ENCODE measurements at places on chromosomes 5 and 9.

DNA sequence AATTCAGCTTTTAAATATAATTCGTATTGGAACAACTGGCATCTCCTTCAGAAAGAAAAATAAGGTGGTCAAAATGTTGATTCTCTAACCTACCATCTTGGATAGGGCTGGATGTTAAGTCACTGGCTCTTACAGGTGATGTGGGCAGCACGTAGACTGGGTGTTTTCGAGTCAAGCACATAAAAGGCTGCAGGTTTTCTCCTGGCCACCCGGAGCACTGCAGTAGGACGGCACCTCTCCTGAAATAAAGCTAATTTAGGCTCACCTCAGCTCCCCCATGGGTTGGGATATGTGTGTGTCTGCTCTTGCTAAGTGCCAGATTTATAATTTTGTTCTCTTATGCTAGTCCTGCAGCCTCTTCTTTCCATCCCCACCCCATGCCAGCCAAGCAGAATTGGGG, 80.3 kb downstream of the IQGAP2 start:
- DNase-seq: no peak

DNA sequence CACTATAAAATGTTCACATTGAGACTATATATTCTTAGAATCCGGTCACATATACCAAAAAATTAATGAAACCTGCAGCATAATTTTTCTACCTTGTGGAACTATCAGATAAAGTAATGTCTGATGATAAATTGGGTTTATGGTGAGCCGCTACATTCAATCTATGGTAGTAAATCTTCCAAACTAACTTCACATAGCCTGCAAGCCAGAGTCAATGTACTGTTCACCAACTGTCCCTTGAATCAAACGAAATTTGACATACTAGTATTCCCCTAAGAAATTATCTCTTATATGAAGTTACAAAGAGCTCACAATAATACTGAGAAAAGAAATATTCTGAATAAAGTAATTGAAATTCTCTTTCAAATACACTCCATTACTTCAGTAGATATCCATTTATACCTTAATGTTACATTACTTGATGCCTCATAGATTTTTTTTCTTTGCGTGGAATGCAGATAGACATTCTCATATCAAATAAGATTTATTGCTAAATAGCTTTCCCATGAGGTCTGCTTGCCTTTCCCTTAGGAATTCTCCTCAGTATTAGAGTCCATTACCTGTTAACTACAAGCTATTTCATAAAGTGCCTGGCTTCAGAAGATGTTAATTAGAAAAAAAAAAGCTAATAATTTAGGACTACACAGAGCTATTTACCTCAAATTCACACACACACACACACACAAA, 169.5 kb downstream of the PTPRD start:
- no peak for DNase-seq

- no peak for DNase-seq
These were observed 24.0 kb downstream of the ZDHHC11B start for GRCh38 chr5:760363-761058.

DNA sequence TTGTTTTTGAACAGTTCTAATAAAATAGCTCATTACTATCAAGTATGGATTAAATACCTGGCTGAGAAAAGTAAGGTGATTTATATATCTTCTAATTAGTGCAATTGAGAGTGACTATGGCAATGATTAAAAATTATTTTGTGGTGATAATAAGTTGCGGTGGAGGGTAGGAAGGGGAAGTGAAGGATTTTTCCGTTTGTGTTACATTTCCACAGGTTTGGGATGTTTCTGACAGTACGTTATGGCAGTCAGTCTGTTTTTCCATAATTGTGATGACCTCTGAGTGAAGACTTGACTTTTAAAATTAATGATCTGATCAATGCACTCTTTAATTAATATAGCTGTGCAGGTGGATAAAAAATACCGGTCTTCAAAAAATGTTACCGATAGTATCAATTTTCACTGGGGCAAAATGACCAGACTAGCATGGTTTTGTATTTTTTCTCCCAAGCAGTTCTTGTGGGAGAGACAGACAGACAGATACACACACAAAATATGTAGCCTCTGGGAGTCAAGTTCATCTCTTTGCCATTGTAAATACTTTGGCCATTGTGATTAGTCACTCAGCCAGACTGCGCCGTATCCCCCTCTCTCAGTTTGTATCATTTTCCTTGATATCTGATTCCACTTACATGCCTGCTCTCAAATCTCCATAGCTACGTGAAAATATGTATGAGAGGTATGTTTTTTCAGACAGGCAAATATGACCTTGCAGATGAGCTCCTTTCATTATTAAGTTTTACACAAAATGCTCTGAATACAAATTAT, 60.2 kb downstream of the ARHGAP26 start:
- DNase-seq: no peak

DNA sequence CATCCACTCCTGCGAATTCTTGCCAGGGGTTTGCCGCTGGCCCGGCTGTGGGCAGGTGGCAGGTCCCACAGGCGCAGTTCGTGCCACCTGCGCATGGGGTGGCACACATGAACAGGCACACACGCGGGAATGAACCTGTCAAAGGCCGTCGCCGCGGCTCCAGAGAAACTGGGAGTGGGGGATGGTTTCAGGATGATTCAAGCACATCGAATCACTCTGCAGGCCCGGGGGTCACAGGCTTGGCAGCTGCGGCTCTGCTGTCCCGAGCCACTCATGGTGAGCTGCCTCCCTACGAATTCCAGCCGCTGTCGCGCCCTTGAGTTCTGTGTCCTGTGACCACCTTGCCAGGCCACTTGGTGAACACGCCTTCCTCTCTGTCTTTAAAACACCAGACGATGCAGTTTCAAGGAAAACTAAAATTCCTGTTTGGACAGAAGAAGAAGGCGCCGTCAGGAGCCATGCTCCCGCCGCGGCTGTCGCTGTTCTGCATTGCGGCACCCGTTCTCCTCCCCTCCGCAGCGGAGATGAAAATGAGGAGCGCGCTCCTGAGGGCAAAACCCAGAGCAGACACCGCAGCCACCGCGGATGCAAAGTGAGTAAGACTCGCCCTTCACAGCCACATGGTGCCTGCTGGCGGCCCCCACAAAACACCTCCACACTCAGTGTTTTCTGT, 15.4 kb upstream of the EXOC3 start:
- DNase-seq: no peak

DNA sequence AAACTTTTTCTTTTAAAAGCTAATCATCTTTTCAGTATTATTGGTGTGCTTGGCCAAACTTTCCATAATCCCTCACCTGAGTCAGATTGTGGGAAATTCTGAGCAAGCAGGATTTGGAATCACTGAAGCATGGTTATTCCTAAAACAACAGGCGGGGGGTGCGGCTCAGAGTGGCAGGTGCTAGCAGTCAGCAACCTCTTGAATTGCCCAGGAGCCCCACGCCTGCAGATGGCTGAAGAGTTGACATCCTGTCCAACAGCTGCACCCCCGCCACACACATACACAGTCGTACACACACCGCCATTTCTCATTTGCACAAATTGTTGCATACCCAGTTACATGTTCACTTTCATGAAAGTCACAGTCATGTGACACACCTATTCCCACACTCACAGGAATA, 96.6 kb downstream of the LHX2 start:
- no peak for DNase-seq

- DNase-seq: no peak
These were observed 3.1 kb downstream of the SPACA9 start for GRCh38 chr9:132881826-132882225.

DNA sequence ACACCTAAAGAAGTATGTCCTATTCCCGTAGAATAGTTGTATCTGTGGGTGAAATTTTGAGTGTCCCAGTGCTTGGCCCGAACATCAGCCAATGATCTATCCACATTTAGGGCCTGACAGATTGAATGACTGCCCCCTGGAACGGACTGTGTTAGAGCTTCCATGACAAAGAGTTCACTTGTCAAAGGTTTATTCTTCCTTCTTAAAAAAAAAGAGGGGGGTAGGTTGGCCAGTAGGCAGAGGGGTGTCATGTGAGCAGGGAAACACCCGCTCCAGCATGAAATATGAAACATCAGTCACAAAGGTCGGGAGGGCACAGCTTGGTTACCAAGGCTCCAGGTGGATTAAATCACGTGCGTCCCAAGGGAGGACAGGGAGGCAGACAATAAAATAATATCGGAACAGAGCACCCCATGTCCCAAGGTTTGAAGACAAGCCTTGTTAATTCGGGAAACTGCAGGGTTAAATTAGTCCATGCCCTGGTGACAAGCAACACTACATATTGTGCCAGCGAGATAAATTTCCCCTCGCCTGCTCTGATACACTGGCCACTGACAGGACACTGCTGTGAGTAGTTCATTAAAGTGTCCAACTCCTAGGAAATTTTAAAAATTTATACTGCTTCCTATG, 401.2 kb downstream of the IRX1 start:
- DNase-seq: no peak

DNA sequence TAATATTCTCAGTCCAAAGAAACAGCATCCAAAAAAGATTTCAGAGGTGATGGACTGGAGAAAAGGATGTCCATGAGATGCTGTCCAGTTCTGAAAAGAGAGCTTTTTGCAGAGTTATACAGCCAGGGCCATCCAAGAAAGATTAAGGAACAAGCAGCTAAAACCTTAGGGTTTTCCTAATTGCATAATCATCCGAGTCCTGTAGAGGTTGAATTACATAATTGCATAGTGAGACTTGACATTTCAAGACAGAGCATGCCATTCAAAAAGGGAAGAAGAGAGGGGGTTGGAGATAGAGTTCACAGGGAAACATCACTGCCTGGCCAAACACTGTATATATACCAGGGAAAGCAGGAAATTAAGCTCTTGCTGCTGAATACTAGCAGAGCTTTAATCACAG, 1729.2 kb upstream of the WWC1 start:
- no peak for DNase-seq

GRCh38 chr5:138725153-138725817, 27.9 kb upstream of the CTNNA1 start:
- no peak for DNase-seq

DNA sequence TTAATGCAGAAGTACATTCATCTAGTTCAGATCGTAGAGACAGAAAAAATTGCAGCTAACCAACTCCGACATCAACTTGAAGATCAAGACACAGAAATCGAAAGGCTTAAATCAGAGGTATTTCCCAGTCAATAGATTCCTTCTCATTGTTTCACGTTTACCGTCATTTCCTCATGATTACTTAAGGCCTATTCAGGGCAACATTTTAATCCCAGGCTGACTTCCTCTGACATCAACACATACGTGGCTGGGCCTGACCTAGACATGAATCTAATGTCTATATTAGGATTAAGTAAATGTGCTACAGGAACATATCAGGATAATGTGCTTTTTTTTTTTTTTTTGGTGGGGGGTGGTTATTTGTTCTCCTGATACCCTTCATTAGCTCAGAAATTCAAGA, 107.9 kb downstream of the RASGRF2 start:
- no peak for DNase-seq

DNA sequence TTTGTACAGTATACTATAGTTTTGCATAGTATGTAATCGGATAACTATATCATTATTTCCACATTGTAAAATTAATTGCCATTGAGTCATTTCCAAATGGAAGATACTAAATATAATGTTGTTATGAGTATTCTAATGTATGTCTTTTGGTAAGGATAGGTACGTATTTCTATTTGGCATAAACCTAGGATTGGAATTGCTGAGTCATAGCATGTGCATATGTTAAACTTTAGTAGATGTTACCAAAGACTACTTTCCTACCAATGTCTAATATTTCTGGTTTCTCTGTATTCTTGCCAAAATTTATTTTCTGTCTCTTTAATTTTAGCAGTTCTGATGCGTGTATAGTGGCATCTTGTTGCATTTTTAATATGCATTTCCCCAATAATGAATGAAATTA, 825.1 kb upstream of the ARRDC3 start:
- DNase-seq: no peak

Data from activated CD4-positive, alpha-beta T cell treated with anti-CD3 and anti-CD28 coated beads for 24 hours (primary cell).